Right cardiac atrium (tissue), 5 donors: ENCODE measurements at places on chromosomes 2 and 18. TPM values are rescaled to one million over a fixed set of nuclear protein-coding genes. Genes with fewer than 3 reads are reported as not detected.

The IL1RL1 gene
- total RNA-seq: 28.8 TPM

The TTC21B gene
- 17.0 TPM for total RNA-seq

The C2orf78 gene
- not detected for total RNA-seq

The PCARE gene
- 1.9 TPM for total RNA-seq

The SLC5A7 gene
- not detected for total RNA-seq

The ZNF513 gene
- total RNA-seq: 8.9 TPM

The KLHL41 gene
- total RNA-seq: 165 TPM

The NETO1 gene
- total RNA-seq: 1.9 TPM

The TTL gene
- 39.7 TPM for total RNA-seq

The CRACDL gene
- 4.9 TPM for total RNA-seq

The PSMA8 gene
- total RNA-seq: not detected

The KHK gene
- 3.0 TPM for total RNA-seq

The ATP6V1B1 gene
- total RNA-seq: not detected

The GAREM2 gene
- 2.7 TPM for total RNA-seq

The TFCP2L1 gene
- total RNA-seq: 0.33 TPM

The ZAP70 gene
- 1.2 TPM for total RNA-seq

The TUBB8B gene
- total RNA-seq: not detected

The NOP58 gene
- total RNA-seq: 22.7 TPM
